Tracheal epithelial cell (primary cell): ENCODE measurements at places on chromosomes 6 and 20. TPM values are rescaled to one million over a fixed set of nuclear protein-coding genes. Genes with fewer than 3 reads are reported as not detected.

BPI gene
- total RNA-seq: not detected in 2 replicates

TREML1 gene
- not detected in 2 replicates for total RNA-seq

GMNN gene
- total RNA-seq: 8.7 and 12.1 TPM in 2 replicates

KIZ gene
- 7.0 and 17.7 TPM in 2 replicates for total RNA-seq

ZFP57 gene
- 0.24 and 1.1 TPM in 2 replicates for total RNA-seq

DYNLT2 gene
- total RNA-seq: 0.72 and 1.3 TPM in 2 replicates

C6orf132 gene
- 15.8 and 19.8 TPM in 2 replicates for total RNA-seq

SIM1 gene
- total RNA-seq: 0.72 TPM in 1 of 2 replicates, not detected in the other

ITPA gene
- total RNA-seq: 35.2 and 40.1 TPM in 2 replicates

MTCH1 gene
- 196 and 237 TPM in 2 replicates for total RNA-seq

AIF1 gene
- total RNA-seq: not detected in 2 replicates

RSPH3 gene
- total RNA-seq: 6.5 and 10.0 TPM in 2 replicates

TRIM31 gene
- 0.21 TPM in 1 of 2 replicates, not detected in the other for total RNA-seq

RPRD1B gene
- total RNA-seq: 16.4 and 22.8 TPM in 2 replicates

C6orf89 gene
- 21.2 and 27.1 TPM in 2 replicates for total RNA-seq

RHAG gene
- total RNA-seq: not detected in 2 replicates

FOXQ1 gene
- 2.2 and 8.1 TPM in 2 replicates for total RNA-seq

HMGN3 gene
- 18.8 and 44.1 TPM in 2 replicates for total RNA-seq

ECT2L gene
- under 0.01 and 0.21 TPM in 2 replicates for total RNA-seq

HLA-DRA gene
- not detected in 2 replicates for total RNA-seq

CAP2 gene
- 3.2 and 5.3 TPM in 2 replicates for total RNA-seq

TGIF2 gene
- 9.4 and 10.8 TPM in 2 replicates for total RNA-seq

TAP2 gene
- total RNA-seq: 19.4 and 32.8 TPM in 2 replicates

TREM1 gene
- total RNA-seq: 0.72 TPM in 1 of 2 replicates, not detected in the other

TSPO2 gene
- total RNA-seq: not detected in 2 replicates

KHDRBS2 gene
- total RNA-seq: not detected in 2 replicates

CCM2L gene
- under 0.01 TPM in 1 of 2 replicates, not detected in the other for total RNA-seq

IRAK1BP1 gene
- 2.2 and 5.5 TPM in 2 replicates for total RNA-seq

IMPG1 gene
- not detected in 2 replicates for total RNA-seq

SLC13A3 gene
- total RNA-seq: 5.5 and 8.1 TPM in 2 replicates

FOXA2 gene
- 4.8 and 8.1 TPM in 2 replicates for total RNA-seq

BANF2 gene
- not detected in 2 replicates for total RNA-seq

RSPO3 gene
- not detected in 2 replicates for total RNA-seq

FGD2 gene
- total RNA-seq: under 0.01 and 0.48 TPM in 2 replicates

RIMS1 gene
- 6.0 TPM in 1 of 2 replicates, not detected in the other for total RNA-seq

HLA-DQB1 gene
- total RNA-seq: 7.7 TPM in 1 of 2 replicates, not detected in the other

BHLHE23 gene
- not detected in 2 replicates for total RNA-seq

POPDC3 gene
- 4.3 and 6.0 TPM in 2 replicates for total RNA-seq

HMGCLL1 gene
- 0.48 TPM in 1 of 2 replicates, not detected in the other for total RNA-seq
